GM13977 (cell line): ENCODE measurements at places on chromosomes 2 and 18.
A peak's percentile ranks its signal among the peaks of the same experiment; 100 is the strongest.

DNA sequence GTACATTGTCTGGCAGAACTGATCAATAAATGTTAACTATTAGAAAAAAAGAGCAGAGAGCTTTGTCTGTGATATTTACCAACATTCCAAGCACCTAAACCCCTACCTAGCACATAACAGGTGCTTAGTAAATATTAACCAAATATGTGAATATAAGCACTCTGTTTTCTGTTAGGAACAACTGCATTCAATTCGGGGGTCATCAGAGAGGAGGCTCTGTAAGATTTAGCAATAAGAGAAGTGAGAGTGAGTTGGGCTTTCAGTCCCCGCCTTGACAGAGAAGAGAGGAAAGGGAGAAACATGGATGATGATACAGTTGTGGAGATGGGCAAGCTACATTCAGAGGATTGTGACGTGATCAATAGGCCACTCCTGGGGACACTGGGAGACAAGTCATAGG, 47.7 kb downstream of the MYOM1 start:
- DNase-seq = no peak

GRCh38 chr2:26438926-26439325, 37.2 kb downstream of the DRC1 start:
- no peak for DNase-seq

DNA sequence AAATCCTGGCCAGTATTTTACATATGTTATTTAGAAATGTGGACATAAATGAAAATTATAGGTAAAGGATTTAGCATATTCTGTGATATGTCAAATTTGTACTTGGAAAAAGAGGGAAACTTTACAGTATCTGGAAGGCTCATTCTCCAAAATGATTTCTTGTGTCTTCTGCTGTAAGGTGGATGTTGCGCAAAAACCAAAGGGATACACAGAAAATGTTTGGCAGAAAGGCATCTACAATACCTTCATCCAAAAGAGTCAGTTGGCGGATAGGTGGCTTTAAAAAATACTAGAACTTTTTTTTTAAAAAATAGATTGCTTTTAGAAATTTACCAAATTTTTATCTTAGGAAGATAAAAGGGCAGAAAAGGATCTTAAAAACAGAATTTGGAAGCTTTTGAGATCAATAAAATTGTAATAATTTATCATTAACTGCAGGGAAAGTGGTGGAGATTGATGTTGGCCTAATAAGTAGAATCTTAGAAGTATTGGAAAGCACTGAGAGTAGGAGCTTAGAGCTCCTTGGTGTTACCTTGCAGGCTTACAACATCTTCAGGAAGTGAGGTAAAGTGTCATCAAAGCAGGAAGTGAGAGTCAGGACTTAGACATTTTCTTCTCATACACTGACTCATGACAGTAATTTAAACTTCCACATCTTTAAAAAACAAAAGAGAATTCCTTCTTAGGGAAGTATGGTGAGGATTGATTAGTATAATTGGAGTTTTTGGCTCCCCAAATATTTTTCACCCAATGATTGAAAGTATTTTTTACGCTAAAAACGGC, 2.1 kb downstream of the NABP1 start:
- DNase-seq = peak; percentile 47

DNA sequence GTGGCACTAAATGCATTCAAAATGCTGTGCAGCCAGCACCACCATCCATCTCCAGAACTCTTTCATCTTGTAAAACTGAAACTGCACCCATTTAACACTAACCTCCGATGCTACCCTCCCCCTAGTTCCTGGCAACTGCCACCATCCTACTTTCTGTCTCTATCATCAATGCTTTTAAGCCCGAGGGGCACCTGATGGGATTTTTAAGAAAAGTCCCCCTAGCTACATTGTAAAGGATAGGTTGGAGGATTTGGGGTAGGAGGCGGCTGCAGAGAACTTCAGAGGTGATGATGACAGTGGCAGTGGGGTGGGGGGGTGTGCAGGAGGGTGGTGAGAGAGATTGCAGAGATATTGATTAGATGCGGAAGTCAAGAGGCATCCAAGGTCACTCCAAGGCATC, 10.8 kb upstream of the YWHAQ start:
- DNase-seq = no peak

DNA sequence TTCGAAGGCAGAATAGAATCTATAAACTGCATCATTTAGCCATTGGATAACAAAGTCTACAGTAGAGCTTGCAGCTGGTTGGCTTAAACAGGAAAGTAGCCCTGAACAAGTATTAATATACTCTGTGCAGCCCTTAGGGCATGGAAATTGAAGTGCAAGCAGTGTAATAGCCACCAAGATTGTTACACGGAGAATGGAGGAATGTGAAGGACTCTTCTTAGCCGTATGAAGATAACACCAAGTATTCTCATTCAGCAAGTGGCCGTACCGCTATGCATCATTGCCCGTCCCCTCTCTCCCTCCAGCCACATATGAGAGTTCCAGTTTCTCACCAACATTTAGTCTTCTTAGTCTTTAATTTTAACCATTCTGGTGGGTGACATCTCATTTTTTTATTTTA, 40.5 kb downstream of the ANKRD12 start:
- no peak for DNase-seq

DNA sequence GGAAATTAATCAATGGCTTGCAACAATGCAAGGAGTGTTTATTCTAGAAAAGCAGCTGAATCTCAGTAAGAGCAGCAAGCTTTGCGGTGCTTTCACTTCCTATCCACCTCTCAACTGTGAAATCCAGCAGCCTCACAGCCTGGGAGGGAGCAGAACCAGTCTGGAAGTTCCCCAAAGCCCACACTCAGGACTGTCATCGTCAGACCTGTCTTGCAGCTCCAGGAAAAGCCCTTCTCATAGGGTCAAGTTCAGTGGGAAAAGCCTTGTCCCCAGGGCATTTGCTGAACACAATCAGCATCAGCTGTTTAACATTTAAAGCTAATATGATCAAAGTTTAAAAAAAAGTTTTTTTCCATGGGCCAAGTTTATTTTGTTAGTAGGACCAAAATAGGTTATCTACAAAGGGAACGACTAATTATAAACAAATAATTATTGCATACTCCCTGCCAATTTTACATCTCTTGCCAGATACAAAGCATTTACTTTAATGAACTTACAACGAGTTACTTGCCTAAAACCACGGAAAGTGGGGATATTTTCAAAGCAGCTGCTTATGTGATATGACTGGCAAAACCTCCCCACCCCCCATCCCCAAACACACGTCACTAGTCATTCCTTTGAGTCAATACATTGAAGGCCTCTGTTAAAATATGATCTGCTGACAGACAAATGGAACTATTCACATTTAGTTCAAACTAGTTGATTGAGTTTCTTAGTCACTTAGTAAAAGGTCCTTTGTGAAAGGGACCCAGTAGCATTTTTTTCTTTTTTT, 36.8 kb downstream of the PARD6G start:
- no peak for DNase-seq

DNA sequence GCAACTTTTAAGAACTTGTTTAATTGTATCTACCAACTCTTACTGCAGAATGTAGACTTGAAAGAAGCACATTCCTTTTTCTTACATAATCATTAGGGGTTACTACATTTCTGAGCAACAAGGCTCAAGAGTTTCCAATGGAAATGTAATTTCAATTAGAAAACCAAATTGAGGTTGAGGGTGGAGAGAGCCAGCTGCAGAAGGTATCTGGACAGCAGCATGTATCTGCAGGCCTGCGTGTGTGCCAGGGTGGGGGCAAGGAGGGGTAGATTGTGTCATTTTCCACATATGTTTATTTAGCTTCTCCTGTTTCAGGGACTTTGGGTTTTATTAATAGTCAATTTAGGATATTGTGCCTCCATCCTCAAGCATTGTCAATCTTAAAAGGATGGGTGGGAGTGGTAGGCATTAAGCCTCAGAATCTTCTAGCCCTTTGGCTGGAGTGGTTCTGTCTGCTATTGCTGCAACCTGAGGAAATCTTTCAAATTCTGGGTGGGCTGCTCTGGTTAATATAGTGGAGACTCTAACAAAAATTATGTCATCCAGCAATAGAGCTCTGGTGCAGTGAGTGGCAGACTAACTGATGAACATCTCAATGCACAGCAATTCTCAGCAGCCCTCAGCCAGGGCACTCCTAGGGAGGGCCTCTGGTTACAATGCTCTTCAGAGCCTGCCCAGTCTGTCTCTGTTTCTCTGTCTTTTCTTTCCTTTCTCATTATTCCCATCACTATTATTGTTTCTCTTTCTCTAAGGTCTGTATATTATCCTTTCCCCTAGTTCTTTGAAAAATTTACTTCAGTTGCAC, 151.4 kb downstream of the RPIA start:
- DNase-seq = no peak

GRCh38 chr2:113861740-113862139, 28.1 kb upstream of the ACTR3 start:
- DNase-seq = no peak

GRCh38 chr2:64797881-64798575, 144.3 kb upstream of the SERTAD2 start:
- DNase-seq = no peak

GRCh38 chr2:133247631-133248030, 320.6 kb downstream of the NCKAP5 start:
- DNase-seq = no peak

DNA sequence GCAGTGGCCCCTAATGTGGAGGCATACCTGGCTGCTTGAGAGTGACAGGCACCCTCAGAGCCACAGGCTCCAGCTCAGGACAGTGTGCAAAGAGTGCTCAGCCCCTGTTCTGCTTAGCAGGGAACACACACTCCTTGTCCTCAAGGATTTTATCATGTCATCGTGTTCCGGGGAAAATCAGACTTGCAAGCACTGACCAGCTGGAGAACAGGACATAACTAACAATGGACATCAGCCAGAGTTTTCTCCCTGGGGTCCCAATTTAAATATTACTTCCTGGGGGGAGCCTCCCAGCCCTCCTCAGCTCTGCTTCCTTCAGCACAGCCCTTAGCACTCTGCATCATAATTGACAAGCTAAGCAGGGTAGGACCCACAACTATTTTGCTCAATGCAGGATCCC, 175.4 kb upstream of the ACAA2 start:
- DNase-seq = no peak

GRCh38 chr18:69786427-69786826, 161.2 kb downstream of the CD226 start:
- no peak for DNase-seq

GRCh38 chr2:240626531-240627300, 1.4 kb downstream of the GPR35 start:
- DNase-seq = no peak

GRCh38 chr2:20141056-20141762, 83.7 kb downstream of the SDC1 start:
- no peak for DNase-seq

- no peak for DNase-seq
Measured at GRCh38 chr18:25923193-25923592, 167.2 kb downstream of the SS18 start.

- no peak for DNase-seq
Measured at GRCh38 chr18:33585431-33585775, 7.4 kb downstream of the ASXL3 start.

DNA sequence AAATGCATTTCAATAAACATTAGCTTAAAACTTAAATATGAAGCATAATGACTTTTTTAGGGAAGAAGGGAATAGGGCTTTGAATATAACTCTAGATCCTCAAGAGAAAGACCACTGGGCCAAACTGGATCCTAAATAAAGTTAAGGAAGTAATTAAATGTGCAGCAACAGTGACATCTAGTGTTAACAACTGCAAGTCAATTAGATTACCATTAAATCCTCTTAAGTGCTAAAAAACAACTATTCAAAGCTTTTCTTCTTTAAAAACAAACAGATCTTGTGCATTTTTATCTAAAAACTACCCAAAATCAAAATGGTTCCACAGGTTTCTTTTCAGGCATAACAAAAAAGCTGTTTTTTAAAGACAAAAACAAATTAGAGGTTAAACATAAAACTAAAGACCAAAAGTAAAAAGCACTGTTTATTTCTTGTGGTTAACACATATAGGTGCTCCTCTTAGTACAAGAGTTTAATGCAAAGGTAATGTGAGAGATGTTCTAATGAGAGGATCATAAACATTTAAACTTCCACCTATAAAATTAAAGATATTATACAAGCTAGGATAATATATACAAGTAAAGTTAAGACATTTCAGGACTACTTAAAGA, 111.4 kb downstream of the THADA start:
- no peak for DNase-seq

DNA sequence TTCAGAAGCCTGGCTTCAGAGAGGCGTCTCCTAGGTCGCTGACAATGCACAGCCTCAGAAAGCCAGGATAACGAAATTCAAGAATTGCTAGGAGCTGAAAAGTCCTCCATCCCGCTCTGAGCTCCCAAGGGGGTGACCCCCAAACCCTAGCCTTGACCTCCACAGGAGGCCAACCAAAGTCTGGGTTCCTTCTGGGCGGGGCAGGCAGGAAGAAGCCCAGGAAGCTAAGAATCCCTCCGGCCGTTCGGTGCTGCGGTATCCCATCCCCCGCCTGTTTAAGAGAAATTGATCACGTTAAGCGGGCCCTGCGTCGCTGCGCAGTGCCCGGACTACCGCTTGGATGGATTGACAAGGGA, 2.5 kb upstream of the OSR1 start:
- no peak for DNase-seq

DNA sequence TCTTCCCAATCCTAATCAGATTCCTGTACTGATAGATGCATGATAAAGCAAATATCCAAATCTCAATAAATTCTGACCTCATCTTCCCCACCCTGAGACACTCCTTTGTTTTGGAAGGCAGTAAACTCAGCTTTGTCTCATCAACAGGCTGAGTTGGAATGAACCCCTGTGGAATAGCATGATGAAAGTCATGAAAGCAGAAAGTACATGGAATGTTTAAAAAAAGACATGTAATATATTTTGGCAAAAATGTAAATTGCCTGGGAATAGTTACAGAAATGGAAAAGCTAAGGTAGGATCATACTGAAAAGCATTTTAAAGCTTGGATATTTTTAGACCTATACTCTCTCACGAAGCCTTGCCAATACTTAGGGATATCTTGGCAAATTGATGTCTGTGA, 468.7 kb upstream of the CDH7 start:
- no peak for DNase-seq

- no peak for DNase-seq
Measured at GRCh38 chr2:65638443-65638842, 206.0 kb upstream of the SPRED2 start.

GRCh38 chr18:22282311-22283115, 113.1 kb downstream of the GATA6 start:
- DNase-seq = no peak
